ENCODE measurements at places on chromosomes 3 and 15.

DNA sequence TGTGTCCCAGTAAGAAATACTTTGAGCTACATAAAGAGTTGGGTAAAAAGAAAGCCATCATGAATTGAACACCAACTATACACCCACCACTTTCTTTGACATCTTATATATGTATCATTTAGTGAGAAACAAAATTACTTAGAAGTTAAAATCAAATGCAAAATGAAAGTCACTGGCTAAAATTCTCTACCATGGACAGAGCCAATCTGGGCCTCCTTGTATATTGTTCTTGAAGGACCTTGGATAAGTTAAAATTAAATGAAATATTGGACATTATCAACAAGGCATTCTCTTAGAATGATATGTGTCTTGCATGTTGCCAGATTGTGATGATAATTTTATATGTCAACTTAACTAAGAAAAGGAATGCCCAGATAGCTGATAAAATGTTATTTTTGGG is 64.2 kb upstream of the CHL1 start:
- no peak for DNase-seq

- no peak for DNase-seq
These were observed 45.3 kb downstream of the ZPLD1 start for GRCh38 chr3:102480139-102480538.

DNA sequence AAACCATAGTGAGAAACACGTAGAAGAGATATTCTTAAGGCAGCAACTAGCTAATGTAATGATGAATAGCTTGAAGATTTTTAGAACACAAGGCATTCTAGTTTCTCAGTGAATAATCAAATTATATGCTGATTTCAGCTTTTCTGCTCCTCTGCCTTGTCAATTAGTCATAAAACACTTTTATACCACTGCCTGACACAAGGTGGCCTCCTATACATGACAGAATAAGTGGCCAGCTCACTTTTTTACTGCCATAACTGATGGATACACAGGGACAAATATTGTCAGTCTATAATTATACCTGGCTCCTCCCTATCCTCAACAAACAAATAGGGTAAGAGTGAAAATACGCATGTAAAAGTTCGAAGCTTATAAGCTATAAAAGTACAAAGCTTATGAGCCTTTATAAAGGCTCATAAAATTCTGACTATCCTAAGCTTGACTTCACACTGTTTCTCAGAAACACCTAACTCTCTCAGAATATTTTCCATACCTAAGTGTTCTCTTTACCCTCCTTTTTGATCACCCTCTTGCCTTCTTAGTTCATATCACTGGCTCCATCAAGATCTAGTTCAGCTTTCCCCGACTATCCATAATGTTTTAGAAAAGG is 81.6 kb downstream of the HERC1 start:
- DNase-seq: no peak

DNA sequence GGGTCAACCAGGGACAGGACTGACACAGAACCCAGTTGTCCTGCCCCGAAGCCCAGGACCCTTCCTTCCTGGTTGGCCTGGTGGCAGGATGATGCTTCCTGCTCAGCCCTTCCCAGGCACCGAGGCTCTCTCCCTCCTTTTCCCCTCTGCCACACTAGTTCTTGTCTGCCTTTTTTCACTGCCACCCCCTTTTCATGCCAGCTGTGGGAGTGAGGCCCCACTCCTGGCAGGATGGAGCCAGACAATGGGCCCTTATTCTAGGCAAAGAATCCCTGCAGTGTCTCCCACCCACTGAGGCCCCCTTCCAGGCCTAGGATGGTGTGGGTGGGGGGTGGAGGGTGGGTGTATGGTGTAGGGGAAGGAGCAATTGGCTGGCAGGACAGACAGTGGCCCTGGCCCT is 1.1 kb upstream of the SCAMP5 start:
- no peak for DNase-seq

- DNase-seq: no peak
These were observed 92.7 kb downstream of the UACA start for GRCh38 chr15:70670680-70671079.

DNA sequence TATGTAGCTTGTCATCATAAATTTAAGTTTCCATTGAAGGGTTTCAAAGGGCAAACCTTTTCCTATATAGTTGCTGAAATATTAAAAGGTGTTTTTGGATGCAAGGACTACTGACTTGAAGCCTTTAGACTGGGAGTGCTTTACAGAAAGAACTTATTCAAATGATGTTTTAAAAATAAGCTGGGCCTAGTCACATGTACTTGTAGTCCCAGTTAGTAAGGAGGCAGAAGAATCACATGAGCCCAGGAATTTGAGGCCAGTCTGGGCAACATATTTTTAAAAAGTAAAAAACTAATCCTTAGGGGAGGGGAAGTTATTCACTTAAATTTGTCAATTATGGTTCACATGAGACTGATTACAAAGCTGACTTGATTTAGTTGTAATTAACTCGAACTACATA is 65.0 kb downstream of the SMARCC1 start:
- no peak for DNase-seq

All from amygdala (tissue), 56 donors.